ENCODE measurements at places on chromosomes 1 and 21.
A peak's percentile ranks its signal among the peaks of the same experiment; 100 is the strongest.

DNA sequence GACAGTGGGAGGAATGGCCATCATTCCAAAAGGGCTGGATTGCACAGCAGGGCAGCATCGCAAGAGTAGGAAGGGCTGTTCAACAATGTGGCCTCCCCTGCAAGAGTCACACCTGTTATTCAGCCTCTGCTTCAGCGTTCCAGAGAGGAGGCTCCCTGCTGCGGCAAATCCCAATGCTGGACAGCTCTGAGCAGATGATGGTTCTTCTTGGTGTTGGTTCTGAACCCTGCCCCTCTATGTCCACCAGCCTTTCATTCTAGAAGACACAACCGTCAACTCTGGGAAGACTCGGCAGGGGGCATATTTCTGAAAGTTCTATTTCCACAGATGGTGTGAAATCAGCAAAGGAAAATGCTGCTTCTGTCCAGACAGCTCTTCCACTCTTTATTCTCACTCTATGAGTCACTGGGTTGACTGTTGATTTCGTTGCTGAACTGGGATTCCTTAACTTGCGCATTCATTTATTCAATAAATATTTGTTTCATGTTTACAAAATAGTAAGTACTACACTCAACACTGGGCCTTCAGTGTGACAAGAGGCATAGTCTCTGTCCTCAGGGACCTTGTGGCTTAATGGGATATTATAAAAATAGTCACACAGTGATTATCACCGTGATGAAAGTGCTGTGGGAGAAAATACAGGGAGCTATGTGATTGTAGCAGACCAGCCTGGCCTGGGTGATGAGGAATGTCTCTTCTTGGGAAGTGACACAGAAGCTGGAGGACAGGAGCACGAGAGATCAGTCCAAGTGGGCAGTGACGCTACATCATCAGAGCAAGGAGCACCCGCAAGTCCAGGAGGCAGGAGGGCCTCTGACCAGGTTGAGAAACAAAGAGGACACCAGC, 260.3 kb downstream of the SIPA1L2 start:
- no peak for DNase-seq

- DNase-seq: no peak
Measured at GRCh38 chr1:96364576-96364975, 357.0 kb upstream of the PTBP2 start.

DNA sequence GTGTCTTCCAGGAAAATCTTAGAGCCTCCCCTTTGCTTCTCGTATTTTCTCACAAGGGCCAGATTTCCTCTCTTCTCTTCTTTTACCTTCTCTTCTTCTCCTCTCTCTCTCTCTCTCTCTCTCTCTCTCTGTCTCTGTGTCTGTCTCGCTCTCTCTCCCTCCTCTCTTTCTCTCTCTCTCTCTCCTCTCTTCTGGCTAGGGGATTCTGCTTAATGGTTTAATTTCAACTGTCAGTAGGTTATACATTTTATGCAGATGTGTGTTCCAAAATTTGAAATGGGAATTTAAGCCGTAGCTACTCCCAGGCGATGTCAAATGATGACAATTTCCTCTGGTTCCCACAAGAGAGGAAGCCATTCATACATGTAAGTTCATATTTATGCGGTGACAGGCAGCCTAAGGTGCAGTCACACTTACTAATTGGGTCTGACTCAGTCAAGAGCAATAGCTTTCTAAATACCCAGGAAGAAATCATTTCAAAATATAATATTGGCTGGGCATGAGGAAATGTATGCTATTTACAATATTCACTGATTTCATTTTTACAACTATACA, 1.4 kb downstream of the DSCAM start:
- DNase-seq: no peak

- DNase-seq: no peak
Measured at GRCh38 chr1:54819195-54819536, 18.0 kb upstream of the TTC22 start.

- DNase-seq: peak; percentile 1
Measured at GRCh38 chr21:42735061-42735460, 81.6 kb downstream of the PDE9A start.

DNA sequence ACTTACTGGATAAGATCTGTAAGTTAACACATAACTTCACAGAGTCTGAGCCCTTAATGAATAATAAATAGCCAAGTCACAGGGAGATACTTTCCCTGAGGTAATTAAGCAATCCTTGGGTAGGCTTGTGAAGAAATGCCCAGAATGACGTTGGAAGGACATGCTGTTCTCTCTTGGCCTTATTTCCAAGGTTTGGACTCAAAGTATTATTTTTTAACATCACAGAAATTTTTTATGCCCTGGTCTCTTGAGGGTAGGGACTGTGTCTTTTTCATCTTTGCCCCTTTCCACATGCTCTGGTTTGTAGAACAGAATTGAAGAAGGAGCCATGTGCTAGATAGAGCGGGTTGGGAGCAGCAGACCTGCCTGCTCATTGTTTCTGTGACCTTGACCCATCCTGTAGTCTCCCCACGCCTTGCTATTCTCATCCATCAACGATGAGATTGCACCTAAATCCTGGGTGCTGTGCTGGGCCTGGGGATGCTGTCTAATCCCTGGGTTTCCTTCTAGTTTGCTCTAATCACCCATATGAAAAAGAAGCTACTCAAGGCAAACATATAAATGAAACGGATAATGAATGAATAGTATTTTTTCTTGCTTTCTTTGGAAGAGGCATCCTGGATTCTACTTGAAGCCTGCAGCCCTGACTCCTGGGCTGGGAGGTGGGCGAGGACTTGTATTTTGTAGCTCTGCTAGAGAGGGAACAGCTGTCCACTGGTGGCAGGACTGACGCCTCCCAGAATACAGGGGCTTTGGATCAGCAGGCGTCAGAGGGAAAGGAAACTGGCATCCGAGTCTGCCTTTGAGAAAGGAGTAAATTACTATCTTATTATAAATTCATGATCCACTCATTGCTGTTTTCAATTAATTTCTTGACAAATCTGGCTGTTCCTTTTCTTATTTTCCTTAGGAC, 17.5 kb upstream of the LAMTOR5 start:
- no peak for DNase-seq

- DNase-seq: no peak
Measured at GRCh38 chr1:228698017-228698329, 37.3 kb upstream of the RHOU start.

- no peak for DNase-seq
Measured at GRCh38 chr21:41124641-41125201, 43.2 kb upstream of the BACE2 start.

- no peak for DNase-seq
Measured at GRCh38 chr1:30377230-30378002, 346.0 kb downstream of the MATN1 start.

DNA sequence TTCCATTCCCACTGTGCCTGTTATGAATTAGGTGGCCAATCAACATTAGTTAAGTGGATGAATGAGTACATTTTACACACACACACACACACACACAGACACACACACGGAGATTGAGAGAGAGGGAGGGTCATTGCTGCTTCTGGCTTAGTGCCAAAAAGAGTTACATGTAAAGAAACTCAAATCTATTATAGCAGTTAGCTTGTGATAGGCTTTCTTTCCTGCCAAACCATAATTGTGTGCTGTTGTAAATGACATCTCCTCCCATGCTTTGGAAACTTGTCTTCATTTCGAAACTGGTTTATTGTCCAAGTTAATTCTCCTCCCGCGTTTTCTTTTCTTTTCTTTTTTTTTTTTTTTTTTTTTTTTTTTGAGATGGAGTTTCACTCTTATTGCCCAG, 1.4 kb upstream of the MT1HL1 start:
- DNase-seq: no peak

DNA sequence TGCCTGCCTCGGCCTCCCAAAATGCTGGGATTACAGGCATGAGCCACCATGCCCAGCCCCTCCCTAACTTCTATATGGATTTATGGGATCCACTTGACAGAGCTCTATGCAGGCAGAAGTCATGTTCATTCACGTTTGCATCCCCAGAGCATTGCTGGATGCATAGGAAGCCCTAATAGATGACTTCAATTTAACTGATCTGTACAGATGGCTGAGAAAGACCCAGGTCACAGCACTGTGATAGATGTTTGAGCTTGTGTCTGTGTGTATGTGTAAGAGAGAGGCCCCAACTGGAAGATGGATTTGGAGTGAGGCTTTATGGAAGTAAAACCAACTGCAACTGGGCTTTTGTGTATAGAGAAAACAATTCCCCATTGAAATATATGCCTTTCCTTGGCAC, 30.9 kb upstream of the PLXNA2 start:
- no peak for DNase-seq

DNA sequence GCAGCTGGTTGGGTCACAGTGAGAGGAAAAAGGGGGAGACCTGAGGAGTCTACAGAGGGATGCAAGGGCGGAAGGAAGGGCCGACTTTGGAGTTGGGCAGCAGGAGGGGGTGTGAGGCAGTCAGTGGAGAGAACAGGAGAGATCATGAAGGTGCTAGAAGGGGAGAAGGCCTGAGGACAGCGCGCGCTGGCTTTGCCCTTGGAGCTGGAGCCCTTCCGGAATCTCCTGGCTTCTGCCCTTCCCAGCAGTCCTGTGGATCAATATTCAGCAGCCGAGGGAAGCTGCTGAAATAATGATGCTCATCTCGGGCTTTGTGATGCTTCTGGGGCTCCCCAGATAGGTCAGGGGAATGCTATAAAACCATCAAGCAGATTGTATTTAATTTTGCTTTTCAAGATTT, 26.7 kb downstream of the SLC37A1 start:
- peak; percentile 21 for DNase-seq

DNA sequence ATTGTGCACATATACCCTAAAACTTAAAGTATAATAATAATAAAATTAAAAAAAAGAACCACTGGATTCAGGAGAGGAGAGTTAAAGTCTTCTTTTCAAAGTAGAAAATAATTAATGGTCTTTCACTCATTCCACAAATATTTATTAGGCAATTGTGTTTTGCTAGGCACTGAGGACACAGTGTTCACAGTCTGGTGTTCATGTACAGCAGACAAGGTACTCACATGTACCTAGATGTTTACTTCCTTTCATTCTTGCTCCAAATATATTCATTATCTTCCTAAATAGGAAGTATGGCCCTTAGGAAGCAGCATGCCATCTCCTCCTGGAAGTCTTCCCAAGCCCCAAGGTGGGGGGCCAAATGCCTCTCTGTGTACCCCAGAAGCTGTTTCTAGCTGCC, 265.0 kb downstream of the NPHP4 start:
- DNase-seq: no peak

- peak; percentile 90 for DNase-seq
Measured at GRCh38 chr1:31762726-31763670, 1.1 kb downstream of the ADGRB2 start.

DNA sequence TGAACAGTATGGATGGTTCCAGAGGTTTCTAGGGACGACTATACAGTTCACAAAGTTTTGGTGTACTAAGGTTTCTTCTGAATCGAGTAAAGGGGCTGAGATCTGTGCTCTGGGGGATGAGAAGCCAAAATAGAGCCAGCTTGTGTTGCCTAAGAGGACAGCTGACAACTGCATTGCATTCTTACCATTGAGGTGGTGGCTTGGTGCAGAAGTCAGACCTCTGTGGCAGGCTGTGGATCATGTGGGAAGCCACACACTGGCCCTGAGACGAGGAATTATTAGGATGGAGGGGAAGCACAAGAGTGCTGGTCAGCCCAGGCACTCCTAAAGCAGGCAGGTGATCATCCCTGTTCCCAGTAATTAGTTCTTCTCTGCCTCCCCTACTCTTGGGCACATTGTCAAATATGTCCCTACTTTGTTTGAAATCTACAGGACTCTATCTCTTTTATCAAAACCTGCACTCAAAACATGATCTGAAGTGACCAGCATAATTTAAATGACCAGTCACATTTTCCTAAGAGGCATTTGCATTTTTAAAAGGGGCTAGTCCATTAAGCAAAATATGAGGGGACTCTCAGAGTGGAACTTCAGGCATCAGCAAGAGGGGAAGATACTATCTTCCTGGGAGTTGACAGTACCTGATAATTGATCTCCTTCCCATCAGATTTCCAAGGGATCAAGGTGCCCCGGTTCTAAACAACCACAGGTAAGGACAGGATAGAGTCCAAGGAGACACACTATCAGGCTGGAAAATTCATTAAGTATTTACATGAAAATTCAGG, at the start of gene FCRLB:
TSS of gene FCRLB (plus strand) at position 589 of the 782 bp plus-strand sequence. CDS start 1,129 bp downstream, outside the sequence.
- DNase-seq: no peak

DNA sequence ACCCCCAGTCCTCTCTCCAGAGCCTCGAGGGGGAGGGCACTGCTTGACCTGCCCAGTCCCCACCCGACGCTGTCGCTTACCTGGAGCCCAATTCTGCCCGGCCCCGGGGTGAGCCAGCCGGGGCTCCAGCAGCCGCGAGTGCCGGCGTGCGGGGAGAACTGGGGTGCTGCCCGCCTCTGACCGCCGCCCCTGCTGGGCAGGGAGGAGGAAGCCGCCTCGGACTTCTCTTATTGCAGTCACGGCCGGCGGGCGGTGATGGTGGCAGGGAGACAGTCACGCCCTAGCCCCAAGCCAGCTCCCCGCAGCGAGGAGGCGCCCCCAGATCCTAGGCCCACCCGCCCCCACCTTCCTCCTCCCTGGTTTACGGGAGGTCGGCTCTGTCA, at the start of gene FGR:
TSS of gene FGR (minus strand) at position 201 of the 383 bp plus-strand sequence. CDS start 11,269 bp downstream, outside the sequence.
- no peak for DNase-seq

GRCh38 chr1:3292051-3292722, 162.3 kb upstream of the ARHGEF16 start:
- DNase-seq: no peak

- DNase-seq: no peak
Measured at GRCh38 chr1:115409094-115410015, 71.3 kb upstream of the NGF start.

DNA sequence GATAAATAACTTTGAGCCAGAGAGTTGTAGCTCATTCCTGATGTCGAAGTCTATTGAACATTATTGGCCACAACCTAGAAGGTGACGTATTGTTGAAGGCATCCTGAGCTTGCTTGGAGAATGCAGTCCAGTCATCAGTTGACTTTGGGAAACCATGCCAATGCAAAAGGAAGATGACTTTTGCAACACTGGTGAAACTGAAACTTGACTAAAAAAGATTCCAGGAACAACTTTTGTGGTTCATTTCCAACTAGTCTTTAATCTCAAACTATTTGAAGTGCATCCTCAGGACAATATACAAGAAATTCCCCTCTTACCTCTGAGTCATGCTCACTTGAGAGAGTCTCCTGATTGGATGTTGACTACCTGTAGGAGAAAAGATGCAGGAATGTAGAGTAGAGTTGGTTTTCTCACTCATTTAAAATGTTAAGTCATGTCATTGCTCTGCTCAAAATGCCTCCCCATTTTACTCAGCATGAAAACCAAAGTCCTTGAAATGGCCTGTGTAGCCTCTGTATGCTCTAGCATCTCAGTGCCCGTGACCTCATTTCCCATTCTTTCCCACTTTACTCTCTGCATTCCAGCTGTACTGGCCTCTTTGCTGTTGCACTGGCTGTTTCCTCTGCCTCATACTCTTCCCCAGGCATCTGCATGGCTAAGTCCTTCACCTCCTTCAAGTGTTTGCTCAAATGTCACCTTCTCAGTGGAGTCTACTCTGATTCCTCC, 24.4 kb upstream of the LEPR start:
- no peak for DNase-seq

GRCh38 chr1:223712850-223713474, 623 bp downstream of the CAPN2 start:
- peak; percentile 52 for DNase-seq

DNA sequence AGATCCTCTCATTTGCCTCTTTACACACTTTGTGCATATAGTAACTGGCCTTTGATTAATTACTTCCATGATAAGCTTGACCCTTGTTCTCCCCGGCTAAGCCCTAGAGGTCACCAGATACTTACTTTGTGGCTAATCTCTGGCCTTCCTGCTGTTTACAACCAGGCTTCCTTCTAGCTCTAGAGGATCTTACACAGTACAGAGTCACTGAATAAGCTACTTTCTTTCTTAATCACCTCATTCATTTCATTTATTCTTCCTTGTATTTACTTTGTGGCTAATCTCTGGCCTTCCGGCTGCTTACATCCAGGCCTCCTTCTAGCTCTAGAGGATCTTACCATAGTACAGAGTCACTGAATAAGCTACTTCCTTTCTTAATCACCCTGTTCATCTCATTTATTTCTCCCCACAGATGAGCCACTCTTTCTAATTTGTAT, 144.3 kb upstream of the C1orf21 start:
- no peak for DNase-seq
